ENCODE measurements at places on chromosomes 2 and 18.

GRCh38 chr2:126634273-126634861, 21.6 kb upstream of the GYPC start:
- peak; percentile 16 for DNase-seq

- no peak for DNase-seq
These were observed 55.0 kb downstream of the SLC9A2 start for GRCh38 chr2:102674370-102674769.

DNA sequence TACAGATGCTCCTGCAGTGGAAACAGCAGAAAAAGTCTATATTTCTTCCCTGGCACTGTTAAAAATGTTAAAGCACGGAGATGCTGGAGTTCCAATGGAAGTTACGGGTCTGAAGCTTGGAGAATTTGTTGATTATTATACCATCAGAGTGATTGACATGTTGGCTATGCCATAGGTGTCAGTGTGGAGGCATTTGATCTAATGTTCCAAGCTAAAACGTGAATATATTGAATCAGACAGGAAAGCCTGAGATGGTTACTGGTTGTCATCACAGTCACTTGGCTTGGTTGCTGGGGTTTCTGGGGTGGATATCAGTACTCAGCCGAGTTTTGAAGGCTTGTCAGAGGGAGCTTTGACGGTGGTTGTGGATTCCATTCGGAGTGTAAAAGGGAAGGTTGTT, 262.9 kb upstream of the CNTNAP5 start:
- DNase-seq, result no peak

DNA sequence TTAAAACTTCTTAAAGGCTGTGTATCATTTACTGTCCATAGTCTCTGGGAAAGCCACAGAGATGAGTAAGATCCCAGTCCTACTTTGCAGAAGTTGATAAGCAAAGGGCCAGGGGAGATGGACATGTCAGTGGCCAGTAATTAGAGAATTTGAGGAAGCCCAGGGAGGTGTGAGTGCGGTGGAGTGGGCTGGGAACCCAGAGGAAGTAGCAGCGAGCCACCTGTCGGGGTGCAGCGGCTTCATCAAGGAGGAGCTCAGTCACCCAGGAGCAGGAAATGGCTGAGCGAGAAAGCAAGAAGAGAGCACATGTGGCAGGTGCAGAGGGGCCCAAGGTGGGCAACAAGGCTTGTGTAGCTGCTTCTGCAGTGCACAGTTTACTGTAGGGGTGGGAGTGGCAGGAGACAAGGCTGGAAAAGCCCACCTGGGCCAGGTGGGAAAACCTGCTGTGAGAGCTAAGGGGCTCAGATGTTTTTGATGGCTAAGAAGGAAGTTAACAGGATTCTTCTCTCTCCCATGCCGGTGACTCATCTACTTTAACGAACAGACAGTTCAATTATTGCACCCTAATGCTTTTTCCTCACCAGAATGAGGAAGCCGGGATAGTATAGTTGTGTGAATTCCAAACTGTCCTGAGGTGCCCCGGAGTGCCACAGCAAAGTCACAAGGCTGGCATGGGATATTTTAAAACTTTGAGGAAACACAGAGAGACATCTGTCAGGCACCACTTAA, 34.8 kb upstream of the MGAT5 start:
- DNase-seq, result no peak

DNA sequence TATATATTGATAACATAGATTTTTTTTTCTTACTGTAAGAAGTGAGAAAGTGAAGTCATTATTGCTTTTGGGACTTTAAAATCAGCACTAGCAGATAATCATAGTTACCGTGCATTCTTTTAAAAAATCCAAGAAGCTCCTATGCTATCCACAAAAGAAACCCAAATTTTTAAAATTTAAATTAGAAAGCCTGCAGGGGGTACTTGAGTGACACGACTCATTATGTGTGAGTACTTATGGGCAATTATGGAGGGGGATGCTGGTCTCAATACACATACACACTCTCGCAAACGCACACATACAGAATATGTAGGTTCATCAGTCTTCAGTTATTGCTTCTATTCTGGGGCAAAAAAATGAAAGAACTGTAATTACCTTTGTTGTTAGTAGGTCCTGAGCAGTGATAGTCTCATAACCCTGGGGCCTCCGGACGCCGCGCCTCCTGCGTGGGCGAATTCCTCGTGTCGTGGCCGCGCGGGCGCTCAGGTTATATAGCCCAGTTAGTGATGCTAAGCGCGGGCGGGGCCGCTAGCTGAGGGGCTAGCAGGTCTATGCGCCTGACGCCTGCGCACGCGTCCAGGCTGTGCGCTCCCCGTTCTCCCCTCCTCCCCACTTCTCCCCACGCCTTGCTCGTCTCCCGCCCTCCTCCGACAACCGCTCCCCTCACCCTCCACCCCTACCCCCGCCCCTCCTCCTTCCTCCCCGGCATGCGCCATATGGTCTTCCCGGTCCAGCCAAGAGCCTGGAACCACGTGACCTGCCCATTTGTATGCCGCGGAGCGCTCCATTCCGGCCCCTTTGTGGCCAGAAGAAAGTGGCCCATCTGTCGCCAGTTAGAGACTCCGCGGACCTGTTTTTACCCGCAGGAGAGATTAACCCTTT, at the start of gene NEUROD1:
Gene NEUROD1, minus strand, starts transcription at position 463 of the 882 bp plus-strand sequence. CDS start 1,657 bp downstream, outside the sequence.
- no peak for DNase-seq

- no peak for DNase-seq
These were observed 156.9 kb upstream of the DCC start for GRCh38 chr18:52183107-52183506.

- no peak for DNase-seq
These were observed 108.4 kb downstream of the CAMKMT start for GRCh38 chr2:44470151-44470550.

DNA sequence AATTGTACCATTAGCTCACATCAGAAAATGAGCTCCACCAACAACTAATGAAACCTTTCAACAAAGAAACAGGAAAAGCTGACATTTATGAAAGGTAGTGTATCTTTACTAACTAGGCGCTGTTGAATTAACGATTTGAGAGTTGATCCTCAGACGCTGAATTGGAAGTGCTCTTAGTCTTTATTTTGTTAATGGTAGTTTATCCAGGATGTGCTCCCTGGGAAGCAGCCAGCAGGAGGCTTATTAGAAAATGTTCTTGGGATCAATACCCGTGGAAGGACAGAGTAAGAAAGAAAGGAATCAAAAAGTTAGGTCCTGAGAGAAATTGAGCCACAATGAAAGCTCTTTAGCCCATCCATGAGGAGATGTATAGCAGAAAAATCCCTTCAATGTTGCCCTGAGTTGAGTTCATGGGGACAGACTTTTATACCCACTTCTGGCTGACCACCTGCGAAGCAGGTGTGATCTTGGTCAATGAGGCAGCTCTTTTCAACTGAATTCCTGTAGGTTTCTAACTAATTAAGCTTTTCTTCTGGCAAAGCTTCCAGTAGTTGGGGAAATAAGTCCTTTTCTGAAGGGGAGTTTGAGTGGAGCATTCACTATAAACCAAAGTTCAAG, 492.6 kb upstream of the REG3G start:
- DNase-seq, result no peak

DNA sequence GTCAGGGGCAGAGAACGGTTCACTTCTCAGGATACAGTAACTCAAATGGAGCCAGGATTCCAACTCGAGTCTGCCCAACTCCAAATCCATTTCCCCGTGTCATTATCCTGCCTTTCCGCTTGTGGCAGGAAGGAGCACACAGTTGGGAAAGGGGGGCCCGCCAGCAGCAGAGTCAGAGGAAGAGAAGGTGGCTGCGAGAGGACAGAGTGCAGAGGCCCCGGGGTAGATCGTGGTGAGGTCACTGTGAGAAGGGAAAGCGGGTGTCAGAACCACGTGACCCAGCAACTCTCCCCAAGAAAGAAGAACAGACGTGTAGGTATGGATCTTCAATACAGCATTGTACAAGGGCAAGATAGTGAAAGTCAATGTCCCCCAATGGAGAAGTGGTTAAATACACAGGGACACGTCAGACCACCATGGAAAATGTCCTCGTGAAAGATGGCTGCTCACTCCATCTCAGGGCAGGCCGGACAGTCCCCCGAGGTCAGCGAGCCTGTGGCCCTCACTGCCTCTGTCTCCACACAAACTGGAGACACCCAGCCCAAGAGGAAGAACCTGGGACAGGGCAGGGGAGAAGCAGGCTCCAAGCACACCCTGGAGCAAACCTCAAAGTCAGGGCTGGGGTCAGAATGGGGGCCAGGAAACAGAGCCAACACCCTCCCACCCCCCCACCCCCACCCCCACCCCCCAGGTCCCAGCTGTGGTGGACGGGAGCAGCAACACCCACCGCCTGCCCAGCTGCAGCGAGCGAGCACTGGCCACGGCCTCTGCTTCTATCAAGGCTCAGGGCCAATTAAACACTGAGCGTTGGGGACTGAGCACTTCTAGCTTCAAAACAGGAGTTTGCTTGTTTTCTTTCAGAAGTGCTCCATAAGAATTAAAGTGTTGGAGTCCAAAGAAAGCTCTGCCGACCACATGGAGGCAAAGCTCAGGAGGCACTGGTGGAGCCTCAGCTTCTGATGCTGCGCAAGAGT, 92.7 kb downstream of the EIPR1 start:
- DNase-seq, result no peak

DNA sequence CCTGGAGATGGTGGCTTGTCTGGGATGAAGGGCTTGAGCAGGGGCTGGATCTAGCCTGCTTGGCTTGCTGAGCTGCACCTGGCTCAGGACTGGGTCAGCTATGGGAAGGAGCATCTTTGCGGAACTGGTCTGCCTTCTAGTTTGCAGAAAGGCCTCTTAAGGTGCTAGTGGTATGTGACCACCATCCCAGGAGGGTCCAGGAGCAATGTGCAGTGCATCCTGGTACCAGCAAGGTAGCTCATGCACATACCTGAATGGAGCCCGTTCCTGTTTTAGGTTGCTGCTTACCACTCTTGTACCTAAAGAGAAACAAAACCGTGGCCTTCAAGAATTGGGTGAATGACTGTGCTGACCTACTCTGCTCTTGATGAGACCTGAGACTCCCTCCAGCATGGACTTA, 118.6 kb upstream of the PELI1 start:
- no peak for DNase-seq

- DNase-seq, result no peak
These were observed 34.3 kb downstream of the FANCL start for GRCh38 chr2:58206785-58207184.

DNA sequence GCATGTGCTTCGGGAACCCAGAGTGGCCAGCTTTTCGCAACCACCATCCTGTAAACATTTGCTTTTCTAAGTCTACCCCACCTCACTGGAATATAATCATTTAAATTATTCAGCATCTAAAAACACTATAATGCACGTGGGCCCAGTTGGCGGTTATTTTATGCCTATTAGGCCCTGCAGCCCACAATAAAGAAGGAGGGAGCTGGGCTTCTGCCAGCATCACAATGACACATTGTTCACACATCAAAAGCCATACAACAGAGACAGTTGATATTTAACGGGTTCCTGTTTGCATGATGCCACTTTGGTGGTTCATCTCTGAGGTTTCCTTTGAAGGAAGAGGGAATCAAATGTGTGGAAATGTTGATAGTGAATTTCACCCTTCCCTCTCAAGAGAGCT, 916.0 kb upstream of the CELF4 start:
- DNase-seq, result no peak

Measured in T-helper 17 cell (primary cell).